ENCODE measurements at places on chromosomes 3 and 15.

- DNase-seq, result no peak
Observed at GRCh38 chr3:136909187-136909586, 47.2 kb downstream of the NCK1 start.

DNA sequence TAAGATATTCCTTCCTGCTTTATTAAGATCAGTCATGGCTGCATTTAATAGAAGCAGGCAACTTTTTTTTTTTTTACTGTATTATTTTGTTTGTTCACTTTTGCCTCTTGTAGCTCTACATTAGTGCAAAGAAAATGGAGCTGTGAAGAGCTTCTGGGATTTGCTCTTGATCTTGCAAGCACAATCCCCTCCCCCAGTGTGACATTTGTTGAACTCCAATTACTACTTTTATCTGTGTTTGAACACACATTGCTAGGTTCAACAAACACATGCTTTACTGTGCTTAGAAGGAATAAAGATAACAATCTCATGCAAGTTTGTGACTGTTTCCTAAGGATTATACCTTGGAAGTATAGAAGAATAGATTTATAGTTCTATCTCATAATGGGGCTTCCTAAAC lies 648.8 kb downstream of the NLGN1 start:
- DNase-seq, result no peak

GRCh38 chr3:141402476-141403171 lies 34.3 kb downstream of the ZBTB38 start:
- DNase-seq, result peak; percentile 19

- no peak for DNase-seq
Observed at GRCh38 chr3:107589454-107589853, 66.7 kb downstream of the BBX start.

DNA sequence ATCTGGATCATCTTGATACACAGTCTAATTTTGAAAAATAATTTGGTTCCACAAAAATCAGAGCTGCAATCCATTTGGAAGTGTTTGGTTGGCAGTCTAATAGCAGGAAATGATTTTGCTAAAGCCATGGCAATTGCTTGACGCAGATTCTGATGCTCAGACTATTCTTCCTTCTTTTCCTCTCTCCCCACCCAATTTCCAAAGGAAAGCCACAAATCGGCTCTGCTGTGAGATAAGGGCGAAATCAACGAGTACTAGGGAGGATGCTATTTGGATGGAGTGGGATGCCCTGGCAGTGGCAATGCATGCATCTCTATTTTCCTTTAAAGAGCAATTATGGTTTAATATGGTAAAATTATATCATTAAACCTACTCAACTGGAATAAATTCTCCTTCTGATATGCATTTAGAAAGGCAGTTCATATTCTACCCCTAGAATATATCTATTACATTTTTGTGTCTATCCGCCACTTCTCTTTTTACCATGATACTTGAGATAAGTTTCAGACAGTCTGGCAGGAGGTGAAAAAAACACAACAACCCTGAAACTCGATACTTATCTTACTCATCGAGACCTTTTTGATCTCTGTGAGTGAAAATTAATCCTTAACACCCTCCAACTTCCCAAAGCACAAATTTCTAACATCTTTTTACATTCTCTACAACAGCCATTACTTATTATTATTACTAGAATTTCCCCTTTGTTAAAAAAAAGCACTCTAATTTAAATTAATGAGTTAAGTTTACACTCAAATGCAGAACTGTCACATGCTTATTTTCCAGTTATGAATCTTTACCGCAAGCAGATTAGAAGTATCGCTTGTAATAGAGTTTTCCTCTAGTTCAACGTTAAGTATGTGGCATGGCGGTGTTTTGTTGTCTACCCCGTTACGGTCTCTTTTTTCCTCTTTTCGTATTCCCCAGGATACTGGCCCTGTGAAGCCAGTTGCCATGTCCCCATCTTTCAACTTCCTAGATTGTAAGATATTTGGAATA lies 433.3 kb downstream of the FOXP1 start:
- DNase-seq, result no peak

DNA sequence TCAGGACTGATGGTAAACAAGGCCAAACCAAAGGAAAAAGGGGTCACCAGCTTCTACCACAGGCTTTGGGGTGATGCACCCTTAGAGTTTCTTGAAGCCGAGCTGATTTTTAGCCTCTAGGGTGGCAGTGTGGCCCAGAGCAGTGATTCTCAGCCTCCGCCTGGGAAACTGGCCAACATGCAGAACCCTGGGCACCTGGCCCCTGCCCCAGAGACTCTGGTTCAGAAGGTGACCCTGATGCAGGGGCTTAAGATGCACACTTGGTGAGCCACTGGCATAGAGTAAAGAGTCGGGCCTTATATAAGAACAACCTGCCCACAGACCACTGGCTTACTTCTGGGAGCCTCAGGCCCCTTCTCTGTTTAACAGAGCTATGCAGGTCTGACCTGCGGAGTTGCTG lies 44.5 kb downstream of the SYNM start:
- no peak for DNase-seq

DNA sequence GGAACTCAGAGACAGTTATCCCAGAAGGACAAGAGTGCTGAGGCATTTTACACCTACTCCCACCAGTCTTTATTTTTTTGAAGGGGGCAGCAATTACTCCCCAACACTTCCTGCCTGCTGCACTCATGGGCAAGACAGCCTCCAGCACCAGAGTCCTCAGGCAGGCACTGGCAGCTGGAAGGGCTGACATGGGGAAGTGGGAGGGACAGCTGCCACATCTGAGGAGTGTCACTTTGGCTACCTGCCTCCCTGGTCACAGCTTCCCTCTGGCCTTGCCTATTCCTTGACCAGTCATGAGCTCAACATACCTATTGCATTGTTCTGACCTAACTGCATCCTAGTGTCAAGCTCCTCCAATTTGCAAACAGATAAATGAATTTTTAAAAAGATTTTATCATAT lies 10.2 kb upstream of the LACTB start:
- DNase-seq, result no peak

GRCh38 chr3:13277860-13278531 lies 142.1 kb downstream of the NUP210 start:
- no peak for DNase-seq

GRCh38 chr3:13274125-13274524 lies 146.0 kb downstream of the NUP210 start:
- no peak for DNase-seq

GRCh38 chr3:114393367-114394072 lies 99.7 kb downstream of the TIGIT start:
- no peak for DNase-seq

DNA sequence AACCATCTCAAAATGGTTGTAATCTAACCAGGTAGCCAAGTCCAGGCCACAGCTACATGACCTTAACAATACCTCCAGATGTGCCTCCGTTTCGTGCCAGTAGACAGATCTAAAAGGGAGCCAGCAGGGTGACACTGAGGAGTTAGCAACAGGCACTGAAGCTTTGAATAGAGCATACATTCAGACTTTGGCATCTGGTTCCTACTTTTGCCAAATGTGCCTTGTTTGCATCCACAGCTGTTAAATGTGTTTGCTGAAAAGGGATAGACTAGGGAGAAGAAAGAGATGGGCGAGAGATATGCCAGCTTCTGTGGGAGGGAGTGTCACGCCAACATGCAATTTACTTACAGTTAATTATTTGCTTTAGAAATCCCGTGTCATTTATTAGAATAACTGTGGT lies 1433.9 kb upstream of the CADM2 start:
- no peak for DNase-seq

DNA sequence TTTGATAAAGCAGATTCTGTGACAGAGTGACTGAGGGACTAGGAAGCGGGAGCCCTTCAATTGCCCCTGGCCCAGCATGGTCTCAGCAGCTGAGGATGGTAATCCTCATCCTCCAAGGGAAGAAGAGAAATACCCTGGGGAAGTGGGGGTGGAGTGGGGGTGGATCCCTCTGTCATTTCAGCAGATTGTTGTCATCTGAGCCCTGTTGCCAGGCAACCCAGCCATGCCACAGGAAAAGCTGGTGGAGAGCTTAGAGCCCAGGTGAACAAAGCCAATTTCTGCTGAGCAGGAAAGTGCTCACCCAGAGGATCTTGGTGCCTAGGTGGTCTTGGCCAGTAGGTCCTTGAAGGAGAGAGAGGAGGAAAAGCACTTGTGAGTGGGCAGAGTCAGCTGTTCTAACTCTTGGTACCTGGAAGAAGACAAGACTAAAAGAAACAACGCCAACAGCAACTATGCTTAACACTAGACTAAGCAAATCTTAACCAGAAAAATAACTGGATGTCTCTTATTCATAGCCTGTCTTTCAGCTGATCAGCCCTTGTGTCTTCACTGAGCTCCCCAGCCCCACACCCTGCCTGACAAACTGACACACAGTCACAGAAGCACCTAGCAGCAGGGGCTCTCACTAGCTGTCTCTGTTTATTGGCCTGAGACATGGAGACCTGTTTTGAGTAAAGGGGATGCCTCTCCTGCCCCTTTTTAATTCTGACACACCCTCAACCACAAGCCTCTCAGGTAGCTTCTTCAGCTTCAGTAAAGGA lies 40.1 kb upstream of the DCLK3 start:
- DNase-seq, result no peak

GRCh38 chr3:10600296-10600714 lies 94.9 kb upstream of the ATP2B2 start:
- DNase-seq, result no peak

GRCh38 chr3:4734454-4734853 lies 241.3 kb downstream of the ITPR1 start:
- no peak for DNase-seq

DNA sequence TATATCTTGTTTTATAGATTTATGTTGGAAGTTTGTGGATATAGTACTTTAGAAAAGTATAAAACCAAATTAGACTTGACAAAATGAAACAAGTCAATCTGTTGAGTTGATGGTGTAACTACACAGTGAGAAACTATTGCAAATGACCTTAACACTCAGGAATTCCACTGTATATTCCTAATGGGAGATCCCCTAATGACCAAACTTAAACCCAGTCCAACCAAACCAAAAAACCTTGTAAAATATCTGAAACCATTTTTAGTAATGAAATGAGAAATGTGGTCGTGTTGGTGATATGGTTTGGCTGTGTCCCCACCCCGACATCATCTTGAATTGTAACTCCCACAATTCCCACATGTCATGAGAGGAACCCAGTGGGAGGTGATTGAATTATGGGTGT lies 31.9 kb upstream of the ATP13A3 start:
- DNase-seq, result no peak

- DNase-seq, result no peak
Observed at GRCh38 chr3:191100516-191100915, 98.5 kb upstream of the OSTN start.

- no peak for DNase-seq
Observed at GRCh38 chr3:37800022-37800551, 61.6 kb upstream of the CTDSPL start.

- DNase-seq, result no peak
Observed at GRCh38 chr3:126684218-126684751, 19.8 kb upstream of the CHCHD6 start.

GRCh38 chr3:155745795-155746550 lies 1.1 kb upstream of the PLCH1 start:
- DNase-seq, result no peak
